ENCODE measurements at places on chromosomes 12 and 14. TPM values are rescaled to one million over a fixed set of nuclear protein-coding genes. Genes with fewer than 3 reads are reported as not detected.

The REC8 gene
- total RNA-seq = 145 TPM

The BAG5 gene
- 31.8 TPM for total RNA-seq

The SLCO1C1 gene
- not detected for total RNA-seq

The LRRC43 gene
- not detected for total RNA-seq

The VRTN gene
- total RNA-seq = not detected

The RAB35 gene
- 85.5 TPM for total RNA-seq

DNA sequence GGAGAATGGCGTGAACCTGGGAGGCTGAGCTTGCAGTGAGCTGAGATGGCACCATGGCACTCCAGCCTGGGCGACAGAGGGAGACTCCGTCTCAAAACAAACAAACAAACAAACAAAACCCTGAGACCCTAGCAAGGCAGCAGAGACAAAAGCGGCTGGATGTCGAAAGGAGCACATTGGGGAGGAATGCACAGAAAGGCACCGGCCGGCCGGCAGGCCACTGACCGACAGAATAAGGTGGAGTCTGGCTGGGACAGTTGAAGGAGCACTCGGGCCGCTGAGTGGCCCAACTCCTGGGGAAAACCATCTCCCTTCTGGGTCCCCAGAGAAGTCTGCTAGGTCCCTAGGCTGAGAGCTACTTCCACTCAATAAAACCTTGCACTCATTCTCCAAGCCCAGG lies 256.2 kb downstream of the KIF21A start:
- no peak overlapping the region for H3K27ac ChIP-seq
- no peaks in the 10 kb centered on the region for H3K27me3 ChIP-seq
- no peak for DNase-seq
- no peaks in the 10 kb centered on the region for H3K4me1 ChIP-seq

DNA sequence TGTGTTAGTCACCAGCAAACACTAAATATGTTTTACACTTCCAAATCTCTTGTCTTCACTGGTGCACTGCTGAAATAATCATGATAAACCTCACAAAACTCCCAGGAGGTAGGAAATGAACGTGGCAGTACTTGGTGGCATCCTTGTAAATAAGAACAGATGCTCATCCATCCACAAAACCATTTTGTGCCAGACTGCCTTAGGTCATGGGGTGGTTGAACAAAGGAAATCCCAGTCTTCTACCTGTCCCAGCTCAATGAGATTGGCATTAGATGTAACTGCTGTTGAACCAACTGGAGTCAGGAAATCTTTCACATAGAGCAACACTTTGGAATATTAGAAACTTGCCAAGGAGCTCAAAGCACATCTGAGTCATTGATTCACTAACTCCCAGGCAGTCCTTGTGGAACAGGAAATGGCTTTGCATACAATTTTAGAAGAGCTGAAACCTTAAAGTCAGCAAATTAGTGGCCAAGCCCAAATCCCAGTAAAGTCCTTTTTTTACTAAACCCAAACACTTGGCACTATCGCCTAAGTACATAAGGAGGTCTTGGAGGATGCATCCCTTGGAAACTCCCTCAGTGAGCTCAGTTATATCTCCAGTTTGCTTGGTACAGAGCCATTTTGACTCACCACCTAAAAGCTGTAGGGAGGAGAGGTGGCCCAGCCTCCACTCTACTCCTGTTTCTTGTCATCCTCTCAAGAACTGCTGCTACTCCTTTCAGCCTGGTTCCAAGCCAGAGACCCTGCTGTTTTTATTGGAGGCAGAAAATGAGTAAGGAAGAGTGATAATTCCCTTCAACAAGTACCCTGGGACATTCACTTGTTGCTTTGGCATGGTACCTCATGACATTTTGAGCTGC lies 208.0 kb downstream of the NOVA1 start:
- DNase-seq = no peak
- no peak overlapping the region for H3K27ac ChIP-seq
- H3K36me3 ChIP-seq = no peaks in the 10 kb centered on the region
- H3K4me3 ChIP-seq = no peak overlapping the region
- no peaks in the 10 kb centered on the region for H3K27me3 ChIP-seq
- H3K4me1 ChIP-seq = no peaks in the 10 kb centered on the region

DNA sequence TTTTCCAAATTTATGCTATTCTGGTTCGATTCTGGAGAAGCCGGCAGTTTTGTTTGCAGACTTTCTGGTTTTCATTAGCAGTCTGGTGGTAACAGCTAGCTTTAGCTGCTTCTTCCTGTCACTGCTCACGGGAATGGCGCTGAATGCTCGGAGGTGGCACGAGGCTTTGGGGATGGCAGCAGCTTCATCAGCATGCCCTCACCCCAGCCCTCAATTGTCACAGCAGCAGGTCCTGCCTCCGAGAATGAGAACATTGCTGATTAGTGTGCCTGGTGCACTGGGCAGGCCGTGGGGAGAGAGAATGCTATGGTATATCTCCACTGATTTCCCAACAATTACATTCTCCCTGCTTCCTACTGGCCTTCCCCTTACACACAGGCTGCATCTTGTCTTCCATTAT lies 73.6 kb downstream of the SAMD4A start:
- H3K27me3 ChIP-seq = no peaks in the 10 kb centered on the region
- no peak overlapping the region for H3K4me3 ChIP-seq
- no peaks in the 10 kb centered on the region for H3K36me3 ChIP-seq
- no peak overlapping the region for H3K27ac ChIP-seq
- no peaks in the 10 kb centered on the region for H3K4me1 ChIP-seq
- no peak for DNase-seq

DNA sequence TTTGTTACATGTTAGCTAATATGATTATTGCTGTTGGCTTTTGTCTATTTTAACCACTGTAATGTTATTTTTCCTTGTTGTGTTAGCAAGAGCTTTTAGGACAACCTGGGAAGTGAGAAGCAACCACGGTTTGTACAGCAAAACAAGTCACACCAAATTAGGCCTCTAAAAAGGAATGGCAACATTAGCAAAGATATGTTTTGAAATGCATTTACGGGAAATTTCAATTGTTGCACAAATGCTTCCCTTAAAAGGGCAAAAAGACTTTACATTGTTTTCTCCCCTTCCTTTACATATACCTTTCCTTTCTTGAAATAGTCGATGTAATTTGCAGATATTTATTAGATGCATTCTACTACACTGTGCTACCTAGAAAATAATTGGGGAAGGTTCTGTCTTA lies 4.1 kb upstream of the LTA4H start:
- DNase-seq = no peak
- H3K4me3 ChIP-seq = no peak overlapping the region
- no peaks in the 10 kb centered on the region for H3K27me3 ChIP-seq
- no peak overlapping the region for H3K27ac ChIP-seq
- H3K36me3 ChIP-seq = no peaks in the 10 kb centered on the region
- peaks cover 11% of the 10 kb centered on the region for H3K4me1 ChIP-seq

DNA sequence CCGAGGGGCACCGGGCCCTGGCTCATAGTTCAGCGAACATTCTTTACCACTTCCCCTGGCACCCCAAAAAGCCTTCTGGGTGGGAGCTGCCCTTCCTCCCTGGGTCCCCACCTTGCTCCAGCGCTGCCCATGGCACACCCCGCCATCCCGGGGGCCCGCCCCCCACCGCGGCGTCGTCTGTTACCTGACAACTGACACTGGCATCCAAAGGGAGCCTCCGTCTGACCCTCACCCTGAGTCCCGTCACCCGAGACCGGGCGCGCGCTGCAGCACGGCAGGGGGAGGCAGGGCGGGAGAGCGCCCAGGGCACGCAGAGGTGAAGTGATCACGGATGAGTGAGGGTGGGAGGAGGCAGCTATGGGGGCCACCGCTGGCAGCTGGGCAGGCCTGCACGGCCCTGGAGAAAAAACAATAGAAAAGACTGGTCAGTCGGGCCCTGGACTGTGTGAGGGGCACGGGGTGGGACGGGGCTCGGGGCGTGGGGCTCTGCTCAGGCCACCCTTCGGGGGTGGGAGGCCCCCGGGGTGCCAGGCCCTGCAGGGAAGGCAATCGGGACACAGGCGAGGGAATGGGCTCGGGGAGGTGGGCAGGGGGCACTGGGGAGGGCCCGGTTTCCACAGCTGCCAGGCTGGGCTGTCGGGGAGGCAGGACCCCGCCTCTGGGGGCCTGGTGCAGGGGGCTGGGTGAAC lies 40.7 kb downstream of the BCL11B start:
- H3K36me3 ChIP-seq = peaks cover 26% of the 10 kb centered on the region
- peak overlapping the region; percentile 99 for H3K27ac ChIP-seq
- H3K4me1 ChIP-seq = peaks cover 100% of the 10 kb centered on the region

DNA sequence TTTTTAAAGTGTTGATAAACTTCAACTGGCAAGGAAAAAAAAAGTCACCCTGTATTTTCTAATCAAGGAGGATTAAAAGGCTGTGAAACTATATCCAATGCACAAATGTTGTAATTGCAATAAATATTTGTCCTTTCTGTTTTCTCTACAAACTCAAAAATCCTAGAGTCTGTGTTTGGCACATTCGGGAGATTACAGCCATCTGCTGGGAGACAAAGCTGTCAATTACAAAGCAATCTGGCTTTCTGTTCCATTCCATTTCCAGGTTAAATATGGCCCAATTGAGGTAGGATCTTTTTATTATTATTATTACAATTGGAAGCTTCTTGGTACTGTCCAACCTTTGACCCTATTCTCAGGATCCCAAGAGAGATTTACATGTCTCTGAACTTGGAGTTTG lies 295.9 kb downstream of the DIO2 start:
- no peaks in the 10 kb centered on the region for H3K36me3 ChIP-seq
- DNase-seq = no peak
- no peak overlapping the region for H3K4me3 ChIP-seq
- H3K4me1 ChIP-seq = no peaks in the 10 kb centered on the region
